ENCODE measurements at places on chromosomes 1 and 21.
A peak's percentile ranks its signal among the peaks of the same experiment; 100 is the strongest.

DNA sequence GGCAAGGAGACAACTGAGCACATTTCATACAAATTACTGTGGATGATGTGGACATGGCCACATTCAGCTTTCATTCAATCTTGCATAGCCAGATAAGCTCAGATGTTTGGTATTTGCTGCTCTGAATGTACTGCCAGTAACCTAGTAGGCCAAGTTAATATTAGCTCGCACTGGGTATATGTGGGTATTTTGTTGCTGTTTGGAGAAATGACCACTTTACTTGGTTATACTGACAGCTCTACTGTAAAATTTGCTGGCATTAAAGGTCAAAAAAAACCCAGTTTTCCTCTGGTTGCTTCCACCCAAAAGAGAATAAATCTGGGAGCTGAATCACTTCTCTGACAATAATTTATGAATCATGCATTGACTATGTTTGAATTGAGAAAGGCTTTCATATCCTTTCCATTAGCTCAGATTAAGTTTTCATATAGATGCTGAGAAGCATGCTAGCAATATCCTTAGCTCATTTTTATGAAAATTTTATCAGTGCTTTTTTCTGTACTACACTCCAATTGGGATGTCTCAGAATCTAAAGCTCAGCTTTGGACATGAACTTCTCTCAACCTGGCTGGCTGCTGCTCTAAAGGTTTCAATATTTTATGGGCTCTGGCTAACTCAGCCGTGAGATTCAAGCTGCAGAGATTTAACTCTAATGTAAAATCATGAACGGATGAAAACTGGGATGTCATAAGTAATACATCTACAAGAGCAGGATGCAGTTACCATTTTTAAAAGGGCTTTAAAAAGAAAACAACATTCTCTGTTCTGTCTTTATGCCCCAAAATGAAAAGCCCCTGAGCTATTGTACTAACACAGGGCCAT is 330.0 kb downstream of the BARHL2 start:
- peak; percentile 41 for DNase-seq

DNA sequence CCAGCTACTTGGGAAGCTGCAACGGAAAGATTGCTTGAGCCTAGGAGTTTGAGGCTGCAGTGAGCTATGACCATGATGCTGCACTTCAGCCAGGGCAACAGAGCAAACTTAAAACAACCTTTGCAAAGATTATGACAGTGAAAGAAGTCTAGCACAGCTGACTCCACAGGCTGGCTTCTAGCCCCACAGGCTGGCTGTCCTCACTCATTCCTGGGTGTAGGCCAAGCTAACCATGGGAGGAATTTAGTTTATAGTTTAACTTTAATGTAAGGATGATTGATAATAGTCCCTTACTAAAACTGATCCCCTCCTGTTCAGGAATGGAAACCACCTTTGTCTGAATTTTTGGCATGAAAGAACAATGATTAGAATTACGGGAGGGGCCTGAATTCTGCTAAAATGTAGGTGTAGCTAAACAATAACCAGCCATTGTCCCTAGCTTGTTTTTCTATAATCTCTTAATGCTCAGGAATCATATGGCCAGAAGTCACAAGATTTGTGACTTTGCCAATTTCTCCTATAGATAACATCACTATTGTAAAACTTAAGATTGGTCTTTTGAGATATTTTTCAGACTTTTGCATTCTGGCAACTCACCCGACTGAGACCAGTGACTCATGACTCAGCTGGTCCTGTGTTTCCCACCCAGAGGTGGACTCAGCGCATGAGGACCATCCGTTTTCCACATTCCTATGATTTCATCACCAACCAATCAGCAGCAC is 28.1 kb upstream of the SGIP1 start:
- DNase-seq, result peak; percentile 81

DNA sequence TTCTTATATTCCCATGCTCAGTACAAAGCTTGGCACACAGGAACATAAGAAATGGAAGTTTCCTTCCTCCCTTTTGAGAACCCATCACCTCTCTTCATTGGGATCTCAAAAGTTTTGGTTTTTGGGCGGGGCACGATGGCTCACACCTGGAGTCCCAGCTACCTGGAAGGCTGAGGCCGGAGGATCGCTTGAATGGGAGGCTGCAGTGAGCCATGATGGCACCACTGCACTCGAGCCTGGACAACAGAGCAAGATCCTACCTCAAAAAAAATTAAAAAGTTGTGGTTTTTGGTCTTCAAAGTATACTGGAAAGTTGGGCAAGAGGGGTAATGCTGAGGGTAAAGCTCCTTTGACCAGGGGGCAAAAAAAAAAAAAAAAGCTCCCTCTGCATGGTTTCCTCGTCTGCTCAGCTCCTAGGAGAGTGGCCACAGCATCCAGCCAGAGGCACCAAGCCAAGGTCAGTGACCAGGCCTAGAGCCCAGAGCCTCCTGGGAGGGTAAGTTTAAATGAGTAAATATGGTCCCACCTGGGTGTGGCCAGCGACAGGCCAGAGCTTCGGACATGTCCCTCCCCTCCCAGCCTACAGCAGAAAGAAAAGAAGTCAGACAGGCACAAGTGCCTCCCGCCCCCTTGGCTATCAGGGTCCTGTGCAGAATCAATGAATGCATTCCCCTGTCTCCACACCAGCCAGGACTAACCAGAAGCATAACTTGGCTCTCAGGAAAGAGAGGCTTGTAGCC is 5.0 kb downstream of the MEF2D start:
- no peak for DNase-seq

- DNase-seq, result no peak
These were observed 1.1 kb upstream of the B3GALT5 start for GRCh38 chr21:39611551-39612190.

- no peak for DNase-seq
These were observed 52.1 kb downstream of the ZSCAN20 start for GRCh38 chr1:33524586-33524985.

GRCh38 chr1:181423301-181423918 is 59.9 kb upstream of the CACNA1E start:
- peak; percentile 27 for DNase-seq

- no peak for DNase-seq
These were observed 52.3 kb upstream of the POU2F1 start for GRCh38 chr1:167168424-167168823.

- DNase-seq, result no peak
These were observed 6.2 kb upstream of the C1orf105 start for GRCh38 chr1:172414331-172414730.

DNA sequence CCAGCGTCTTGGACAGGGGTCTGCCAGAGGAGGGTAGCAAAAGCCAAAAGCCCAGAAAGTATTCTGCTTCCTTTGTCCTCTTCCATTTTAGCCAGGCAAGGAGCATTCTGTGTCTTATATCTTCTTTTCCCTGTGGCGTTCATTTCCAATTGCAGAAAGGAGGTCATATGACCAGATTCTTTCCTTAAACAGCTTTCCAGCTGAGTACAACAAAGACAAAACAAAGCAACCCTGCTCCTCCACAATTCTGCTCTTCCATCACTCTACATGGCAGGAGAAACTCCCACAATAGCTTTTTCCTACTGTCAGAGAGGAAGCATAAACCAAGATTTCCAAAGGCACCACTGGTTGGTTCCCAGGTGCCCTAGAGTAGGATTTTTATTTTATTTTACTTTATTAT is 19.7 kb downstream of the ENSA start:
- DNase-seq, result peak; percentile 68

- no peak for DNase-seq
These were observed 18.8 kb downstream of the MAP7D1 start for GRCh38 chr1:36174713-36175112.

DNA sequence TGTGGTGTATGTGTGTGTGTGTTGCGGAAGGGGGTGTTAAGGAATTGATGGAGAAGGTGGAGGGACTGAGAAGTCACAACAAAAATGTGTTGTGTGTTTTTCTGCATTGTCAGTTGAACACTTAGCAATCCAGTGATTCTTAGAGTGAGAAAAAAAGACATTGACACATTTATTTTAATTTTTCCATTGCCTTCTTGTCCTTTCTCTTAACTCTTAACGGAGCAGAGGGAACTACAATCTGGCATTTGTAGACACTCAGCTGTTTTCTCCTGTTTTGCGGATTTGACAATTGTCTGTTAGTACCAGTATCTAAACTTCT is 725 bp downstream of the C1orf53 start:
- no peak for DNase-seq

DNA sequence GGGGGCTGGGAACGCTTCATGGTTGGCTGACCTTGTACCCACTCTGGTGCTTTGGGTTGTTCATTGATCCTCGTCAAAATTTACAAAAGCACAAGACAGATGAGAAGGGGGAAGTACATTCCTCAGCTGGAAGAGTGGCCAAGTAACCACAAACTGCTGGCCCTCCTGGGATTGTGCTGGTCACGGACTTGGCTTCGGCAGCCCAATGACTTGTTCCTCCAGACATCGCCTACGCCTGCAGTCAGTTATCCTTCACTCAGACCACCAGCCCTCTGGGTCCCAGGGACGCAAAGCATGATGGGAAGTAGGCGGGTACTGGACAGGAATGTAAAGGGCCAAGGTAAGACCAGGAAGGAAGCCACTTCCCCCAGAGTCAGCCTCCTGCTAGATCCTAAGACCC is 53.1 kb downstream of the LMX1A start:
- DNase-seq, result no peak

DNA sequence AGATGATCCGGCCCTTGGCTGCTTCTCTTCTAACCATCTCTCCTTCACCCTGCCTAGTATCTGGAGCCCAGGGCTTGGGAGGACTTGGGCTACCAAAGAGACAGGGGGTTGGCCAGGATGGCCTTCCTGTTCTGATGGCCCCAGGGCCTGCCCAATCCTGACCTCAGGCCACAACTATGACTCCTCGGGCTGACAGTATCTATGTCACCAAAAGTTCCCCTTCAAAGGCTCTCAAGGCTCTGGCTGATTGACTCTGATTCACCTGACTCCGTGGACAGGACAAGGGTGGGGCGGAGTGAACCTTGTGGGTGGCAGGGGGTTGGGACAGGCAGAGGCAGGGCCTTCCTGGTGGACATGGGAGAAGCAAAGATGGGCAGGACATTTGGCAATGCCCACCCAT is 12.7 kb downstream of the MEF2D start:
- no peak for DNase-seq

DNA sequence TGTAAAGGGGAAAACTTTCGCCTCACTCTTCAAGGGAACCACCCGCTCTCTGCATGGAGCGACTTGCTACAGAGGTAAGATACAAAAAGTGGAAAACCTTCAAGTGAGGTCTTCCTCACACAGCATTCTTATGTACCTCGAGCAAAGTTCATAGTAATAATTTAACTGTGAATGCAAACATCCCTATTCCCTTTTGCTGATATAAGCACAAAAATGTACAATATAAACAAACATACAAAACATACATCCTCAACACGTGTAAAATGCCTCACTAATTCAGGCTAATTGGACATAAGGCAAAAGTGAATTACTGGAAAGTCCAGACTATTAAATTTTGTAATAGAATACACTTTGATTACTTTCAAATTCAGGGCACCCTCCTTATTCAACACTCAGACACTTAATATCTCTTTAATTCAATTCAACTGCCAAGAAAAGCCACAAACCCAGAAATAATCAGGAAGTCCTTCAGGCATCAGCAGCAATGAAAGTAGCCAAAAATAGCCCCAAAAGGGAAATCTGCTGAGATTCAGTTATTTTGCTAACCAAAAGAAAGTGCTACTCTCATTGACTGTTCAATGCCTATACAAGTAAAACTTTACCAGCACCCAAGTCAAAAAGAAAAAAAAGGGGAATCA is 15.2 kb upstream of the LMX1A start:
- DNase-seq, result no peak

- DNase-seq, result peak; percentile 91
These were observed 150.1 kb downstream of the CDC7 start for GRCh38 chr1:91650764-91651163.

- DNase-seq, result no peak
These were observed at the start of gene DNASE2B for GRCh38 chr1:84398175-84399155. Gene DNASE2B (plus strand): TSS chr1:84398484. CDS start chr1:84398565, 81 bp downstream.

All from astrocyte of the spinal cord (primary cell).